Cardiac fibroblast (primary cell): ENCODE measurements at places on chromosomes 1 and 21.

GRCh38 chr1:233368106-233368788 is 40.7 kb downstream of the MAP3K21 start:
- peak; percentile 49 for DNase-seq

DNA sequence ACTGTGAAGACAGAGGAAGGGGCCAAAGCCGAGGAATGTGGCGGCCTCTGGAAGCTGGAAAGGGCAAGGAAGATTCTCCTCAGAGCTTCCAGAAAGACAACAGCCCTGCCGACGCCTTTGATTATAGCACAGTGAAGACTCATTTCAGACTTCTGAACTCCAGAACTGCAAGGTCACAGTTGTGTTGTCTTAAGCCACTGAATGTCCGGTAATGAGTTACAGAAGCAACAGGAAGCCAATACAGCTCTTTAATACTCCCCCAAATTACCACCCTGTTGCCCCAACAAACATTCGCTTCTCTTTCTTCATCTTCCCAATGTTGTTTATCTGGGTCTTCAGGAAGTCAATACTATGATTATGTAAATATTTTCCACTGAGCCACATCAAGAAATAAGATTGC is 44.0 kb downstream of the ETS2 start:
- DNase-seq = no peak

- DNase-seq = no peak
Observed at GRCh38 chr21:33117101-33117888, 47.4 kb downstream of the OLIG1 start.

- DNase-seq = peak; percentile 30
Observed at GRCh38 chr21:16211339-16212303, 481.8 kb downstream of the USP25 start.
